NK-92 treated with Interleukin-12 subunit alpha and Interleukin-12 subunit beta, amount 100 ng/mL, for 24 hours (cell line): ENCODE measurements at places on chromosomes 16 and 17.

GRCh38 chr16:57688987-57689761 is 5.4 kb upstream of the DRC7 start:
- DNase-seq = no peak

DNA sequence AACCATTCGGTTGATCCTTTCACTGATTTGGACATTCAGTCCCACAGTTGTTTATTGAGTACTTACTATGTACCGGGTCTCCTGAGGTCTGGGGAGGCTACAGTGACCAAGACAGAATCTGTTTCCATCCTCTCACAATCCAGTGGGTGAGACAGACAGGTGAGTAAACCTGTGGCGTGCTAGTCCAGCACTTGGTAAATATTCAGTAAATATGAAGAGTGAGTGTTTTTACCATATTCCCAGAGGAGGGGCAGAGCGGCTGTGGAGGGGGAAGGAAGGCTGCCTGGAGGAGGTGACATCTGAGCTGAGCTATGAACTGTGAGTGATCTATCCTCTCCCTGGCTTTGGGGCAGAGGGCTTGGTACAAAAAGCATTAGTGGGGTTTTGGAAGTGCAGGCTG is 31.4 kb downstream of the CCR7 start:
- DNase-seq = no peak

- DNase-seq = no peak
Observed at GRCh38 chr16:67194260-67194659, 2.3 kb downstream of the E2F4 start.

GRCh38 chr17:31309556-31309955 is 4.3 kb downstream of the EVI2B start:
- DNase-seq = no peak

DNA sequence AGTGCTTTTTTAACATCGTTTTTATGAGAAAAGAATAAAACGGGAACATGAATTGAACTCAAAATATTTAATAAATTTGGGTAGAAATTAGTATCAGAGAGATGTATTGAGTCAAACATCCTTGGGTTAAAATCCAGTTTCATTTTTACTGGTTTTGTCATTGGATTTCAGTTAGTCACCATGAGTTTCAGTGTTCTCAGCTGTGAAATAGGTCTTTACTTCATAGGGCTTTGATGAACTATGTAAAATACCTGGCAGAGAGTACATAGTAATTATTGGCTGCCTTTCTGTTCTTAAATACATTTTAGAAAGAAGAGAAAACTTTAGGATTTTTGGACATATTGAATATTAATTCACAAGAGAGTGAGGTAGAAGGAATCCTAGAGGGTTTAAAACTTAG is 105.8 kb downstream of the TANC2 start:
- DNase-seq = no peak

- DNase-seq = no peak
Observed at GRCh38 chr16:27324851-27325301, 11.1 kb downstream of the IL4R start.

DNA sequence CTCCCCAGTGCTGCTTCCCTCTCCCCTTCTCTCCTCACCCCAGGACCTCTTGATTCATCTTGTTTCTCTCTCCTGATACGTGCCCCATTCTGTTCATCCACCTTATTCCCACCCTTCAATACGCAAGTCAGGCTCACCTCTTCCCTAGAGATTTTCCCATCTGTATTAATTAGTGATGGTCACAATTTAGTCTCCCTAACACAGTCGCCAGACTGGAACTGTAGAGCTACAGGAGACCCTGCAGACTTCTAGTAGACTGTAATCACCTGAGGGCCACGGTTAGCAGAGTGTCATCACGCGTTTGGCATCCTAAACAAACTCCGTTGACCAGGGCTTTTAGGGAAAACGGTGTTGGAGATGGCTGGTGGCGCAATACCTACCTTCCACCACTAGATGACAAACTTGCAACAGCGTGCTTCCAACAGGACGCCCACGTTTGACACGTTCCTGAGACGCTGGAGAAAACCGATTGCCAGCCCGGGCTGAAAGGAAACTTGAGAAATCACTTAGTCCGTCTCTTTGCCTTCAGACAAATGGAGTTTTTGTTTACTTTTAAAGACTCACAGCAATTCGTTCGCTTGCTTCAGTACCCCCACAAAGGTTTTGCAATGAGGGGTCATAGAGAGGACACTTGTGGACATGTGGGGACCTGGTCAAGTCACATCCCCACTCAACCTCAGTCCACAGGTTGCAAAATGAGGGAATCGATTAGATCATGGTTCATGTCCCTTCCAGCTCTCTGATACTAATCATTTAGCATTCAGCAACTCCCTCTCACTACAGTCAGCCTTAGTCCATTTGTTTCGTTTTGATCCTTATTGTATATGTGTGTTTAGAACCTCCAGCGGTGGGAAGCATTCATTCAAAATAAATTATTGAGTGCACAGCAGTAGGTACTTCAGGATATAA is 20.6 kb downstream of the MYL4 start:
- DNase-seq = peak; percentile 69

- DNase-seq = peak; percentile 16
Observed at GRCh38 chr16:56609463-56609921, 1.1 kb downstream of the MT2A start.

DNA sequence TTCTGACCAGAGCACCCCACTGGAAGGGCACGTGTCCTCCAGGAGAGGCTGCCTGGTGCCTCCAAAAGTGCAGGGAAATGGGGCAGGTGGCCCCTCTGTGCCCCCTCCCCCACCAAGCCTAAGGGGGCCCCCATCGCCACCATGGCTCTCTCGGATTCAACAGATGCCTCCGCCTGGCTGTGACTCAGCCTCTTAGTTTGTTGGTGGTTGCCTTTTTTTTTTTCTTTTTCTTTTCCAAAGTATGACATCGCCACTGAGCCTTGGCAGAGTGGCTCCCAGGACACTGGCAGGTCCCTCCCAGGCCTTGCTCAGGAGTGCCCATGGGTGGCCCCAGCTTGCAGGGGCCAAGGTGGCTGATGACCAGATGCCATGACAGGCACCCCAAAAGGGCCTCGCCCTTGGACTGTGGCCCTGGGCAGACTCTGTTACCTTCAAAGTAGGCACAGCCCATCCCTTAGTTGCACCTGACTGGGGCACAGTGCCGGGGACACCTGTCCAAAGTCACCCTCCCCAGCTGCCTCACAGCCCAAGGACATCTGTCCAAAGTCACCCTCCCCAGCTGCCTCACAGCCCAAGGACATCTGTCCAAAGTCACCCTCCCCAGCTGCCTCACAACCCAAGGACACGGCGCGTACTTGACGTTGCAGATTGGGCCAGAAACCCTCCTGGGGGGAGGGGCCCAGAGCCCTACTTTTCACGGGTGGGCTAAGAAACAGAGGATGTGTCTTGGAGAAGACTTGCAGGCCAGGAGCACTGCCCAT is 29.6 kb downstream of the NPTX1 start:
- DNase-seq = no peak

DNA sequence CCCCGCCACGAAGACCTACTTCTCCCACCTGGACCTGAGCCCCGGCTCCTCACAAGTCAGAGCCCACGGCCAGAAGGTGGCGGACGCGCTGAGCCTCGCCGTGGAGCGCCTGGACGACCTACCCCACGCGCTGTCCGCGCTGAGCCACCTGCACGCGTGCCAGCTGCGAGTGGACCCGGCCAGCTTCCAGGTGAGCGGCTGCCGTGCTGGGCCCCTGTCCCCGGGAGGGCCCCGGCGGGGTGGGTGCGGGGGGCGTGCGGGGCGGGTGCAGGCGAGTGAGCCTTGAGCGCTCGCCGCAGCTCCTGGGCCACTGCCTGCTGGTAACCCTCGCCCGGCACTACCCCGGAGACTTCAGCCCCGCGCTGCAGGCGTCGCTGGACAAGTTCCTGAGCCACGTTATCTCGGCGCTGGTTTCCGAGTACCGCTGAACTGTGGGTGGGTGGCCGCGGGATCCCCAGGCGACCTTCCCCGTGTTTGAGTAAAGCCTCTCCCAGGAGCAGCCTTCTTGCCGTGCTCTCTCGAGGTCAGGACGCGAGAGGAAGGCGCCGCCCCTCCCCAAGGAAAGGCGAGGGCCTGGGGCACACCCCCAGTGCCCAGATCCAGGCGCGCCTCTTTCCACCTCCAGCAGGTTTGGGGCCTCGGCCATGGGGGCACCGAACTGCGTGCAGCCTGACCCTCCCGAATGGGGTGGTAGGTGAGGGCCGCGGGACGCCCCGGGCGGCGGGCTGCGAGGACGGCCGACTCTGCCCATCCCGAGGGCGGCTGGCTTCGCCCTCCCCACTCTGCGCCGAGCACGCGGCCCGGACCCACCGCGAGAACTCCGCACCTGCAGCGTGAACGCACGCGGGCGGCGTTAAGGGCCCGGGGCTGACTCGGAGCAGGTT is 664 bp downstream of the HBQ1 start:
- no peak for DNase-seq

DNA sequence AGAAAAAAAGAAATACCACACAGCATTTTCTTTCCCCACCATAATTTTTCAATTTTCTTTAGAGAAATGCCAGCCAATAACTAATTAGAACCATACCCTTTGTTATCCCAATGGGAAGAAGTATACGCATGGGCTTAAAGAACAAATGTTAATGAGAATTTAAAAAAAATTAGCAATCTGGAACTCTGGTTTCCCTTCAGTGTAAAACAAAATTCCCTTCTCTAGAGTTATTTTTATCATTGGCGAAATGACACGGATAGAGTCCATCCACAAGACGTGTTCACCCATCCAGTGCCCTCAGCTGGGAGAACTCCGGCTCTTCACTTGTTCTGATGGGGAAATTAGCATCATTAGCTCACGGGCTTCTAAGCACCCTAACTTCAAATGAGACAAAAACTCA is 3.3 kb downstream of the NXN start:
- DNase-seq = no peak

DNA sequence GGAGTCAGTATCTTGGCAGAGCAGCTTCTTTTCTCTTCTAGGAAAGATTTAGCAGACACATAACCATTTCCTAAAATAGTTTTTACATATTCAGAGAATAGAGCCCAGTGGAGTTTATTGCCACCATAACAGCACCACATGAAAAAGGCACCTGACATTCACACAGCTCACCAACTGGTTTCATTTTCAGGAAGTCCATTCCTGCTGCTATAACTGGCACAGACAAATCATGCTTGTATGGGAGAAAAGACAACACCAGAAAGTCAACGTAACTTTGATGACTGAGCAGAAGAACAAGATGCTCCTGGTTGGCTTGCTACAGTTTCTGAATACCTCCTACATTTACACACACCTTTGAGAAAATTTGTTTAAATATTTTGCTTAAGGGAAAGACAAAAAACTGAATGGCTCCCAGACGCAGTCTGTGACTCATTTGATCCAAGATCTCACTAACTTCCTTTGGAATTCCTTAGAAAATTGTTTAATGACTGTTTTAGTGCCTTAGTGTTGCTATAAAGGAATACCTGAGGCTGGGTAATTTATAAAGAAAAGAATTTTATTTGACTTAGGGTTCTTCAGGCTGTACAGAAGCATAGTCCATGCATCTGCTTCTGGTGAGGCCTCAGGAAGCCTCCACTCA is 1380.6 kb downstream of the CDH8 start:
- no peak for DNase-seq

- DNase-seq = peak; percentile 79
Observed at GRCh38 chr16:1929578-1930337, 11.5 kb upstream of the HS3ST6 start.

DNA sequence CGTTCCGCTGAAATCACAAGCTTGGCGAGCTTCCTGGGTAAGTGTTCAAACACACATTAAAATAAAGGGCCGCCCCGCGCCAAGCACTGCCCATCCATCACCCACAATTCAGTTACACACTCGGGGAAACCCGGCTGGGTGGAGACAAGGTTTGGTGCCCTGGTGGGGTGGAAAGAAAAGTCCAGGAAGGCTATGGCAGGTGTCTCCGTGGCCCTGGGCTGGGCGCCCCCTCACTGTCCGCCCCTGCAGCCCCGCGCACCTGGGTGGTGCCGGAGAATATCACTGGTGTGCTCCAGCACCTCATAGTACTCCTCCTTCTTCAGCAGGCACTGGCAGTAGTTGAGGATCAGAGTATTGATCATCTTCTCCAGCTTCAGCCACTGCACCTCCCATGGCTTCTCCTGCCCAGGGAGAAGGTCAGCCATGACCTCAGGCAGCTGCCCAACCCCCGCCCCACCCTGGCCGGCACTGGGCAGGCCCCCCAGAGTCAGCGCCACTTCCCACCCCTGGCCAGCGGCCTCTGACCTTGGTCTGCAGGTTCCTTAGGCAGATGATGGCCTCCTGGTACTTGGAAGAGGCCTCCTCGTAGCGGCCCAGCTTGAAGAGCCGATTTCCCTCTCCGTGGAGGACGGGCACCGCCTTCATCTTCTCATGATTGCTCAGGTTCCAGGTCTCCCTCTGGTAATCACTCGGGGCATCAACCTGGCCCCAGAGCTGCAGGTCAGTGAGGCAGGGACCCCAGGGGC is 8.4 kb downstream of the AIPL1 start:
- no peak for DNase-seq
